Stimulated activated CD4-positive, alpha-beta T cell treated with anti-CD3 and anti-CD28 coated beads, TNF-alpha, amount 100 ng/mL, for 24 hours (primary cell): ENCODE measurements at places on chromosomes 3 and 15.

DNA sequence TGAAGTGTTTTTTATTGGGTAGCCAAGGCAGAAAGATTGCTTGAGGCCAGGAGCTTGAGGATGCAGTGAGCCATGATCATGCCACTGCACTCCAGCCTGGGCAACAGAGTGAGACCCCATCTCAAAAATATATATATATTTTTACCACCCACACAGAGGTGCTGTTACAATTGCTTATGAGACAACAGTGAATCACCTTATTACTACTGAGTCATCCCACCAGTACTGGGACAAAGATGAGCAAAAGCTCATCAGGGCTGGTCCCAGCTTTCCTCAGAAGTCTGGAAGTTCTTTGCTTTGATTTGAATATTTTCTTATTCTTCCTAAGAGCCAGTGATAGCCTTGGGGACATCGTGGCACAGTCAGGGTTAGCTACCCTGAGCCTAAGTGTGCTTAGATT, 207.7 kb downstream of the SOX2 start:
- no peak for DNase-seq

GRCh38 chr3:121748680-121749275, 763 bp downstream of the GOLGB1 start:
- no peak for DNase-seq

DNA sequence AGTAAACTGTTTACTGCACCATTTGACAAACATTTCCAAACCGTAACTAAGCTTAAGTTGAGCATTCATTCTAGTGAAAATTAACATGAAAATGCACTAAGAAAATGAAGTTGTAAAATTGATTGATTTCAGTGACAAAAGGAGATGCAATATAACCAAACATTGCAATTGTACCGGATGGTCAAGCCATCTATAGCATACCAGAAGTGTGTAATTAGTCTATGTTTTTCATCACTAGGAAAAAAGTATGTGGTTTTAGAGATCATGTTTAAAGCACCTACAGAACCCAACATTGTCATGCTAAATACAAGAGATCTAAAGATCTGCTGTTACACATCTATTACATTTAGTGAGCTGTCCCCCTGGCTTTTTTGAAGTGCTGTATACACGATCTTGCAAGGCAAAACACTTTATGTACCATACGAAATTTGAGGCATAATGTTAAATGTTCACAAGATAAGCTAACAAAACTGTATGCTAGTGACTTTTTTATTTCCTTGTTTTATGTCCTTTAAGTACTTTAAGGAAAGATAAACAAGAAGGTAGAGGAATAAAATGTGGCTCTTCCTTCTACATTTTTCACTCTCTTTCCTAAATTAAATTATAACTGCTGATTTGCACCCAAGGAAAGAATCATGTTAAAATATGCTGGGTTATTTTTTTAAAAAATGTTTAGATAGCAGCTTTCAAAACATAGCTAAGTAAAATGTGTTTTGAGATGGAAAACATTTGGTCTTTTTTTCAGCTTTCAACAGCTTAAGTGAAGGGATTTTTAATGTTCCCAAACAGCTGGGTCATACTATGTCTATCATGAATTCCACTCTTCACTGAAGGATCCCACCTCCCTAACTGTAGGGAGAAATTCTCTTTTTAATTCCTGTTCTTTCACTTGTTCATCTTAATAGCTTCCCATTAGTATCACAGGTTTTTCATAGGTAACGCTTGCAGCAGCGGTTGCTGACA, 498.0 kb downstream of the MECOM start:
- DNase-seq: no peak

DNA sequence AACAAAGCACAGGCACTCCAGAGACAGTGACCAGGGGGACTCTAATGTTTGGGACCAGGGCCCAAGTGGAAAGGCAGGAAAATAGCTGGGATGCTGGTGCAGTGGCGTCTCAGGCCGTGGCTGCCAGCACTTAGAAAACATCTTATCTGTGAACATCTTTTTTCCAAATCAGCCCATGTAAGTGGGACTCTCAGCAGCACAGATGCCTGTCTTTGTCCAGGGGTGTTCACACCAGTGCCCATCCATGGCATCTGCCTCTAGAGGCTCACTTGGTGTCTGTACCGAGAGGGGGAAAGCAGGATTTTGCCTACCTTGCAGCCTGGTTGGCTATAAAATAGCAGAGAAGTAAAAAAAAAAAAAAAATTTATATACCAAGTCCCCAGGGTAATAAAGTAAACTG, 26.7 kb downstream of the SLC12A8 start:
- no peak for DNase-seq

DNA sequence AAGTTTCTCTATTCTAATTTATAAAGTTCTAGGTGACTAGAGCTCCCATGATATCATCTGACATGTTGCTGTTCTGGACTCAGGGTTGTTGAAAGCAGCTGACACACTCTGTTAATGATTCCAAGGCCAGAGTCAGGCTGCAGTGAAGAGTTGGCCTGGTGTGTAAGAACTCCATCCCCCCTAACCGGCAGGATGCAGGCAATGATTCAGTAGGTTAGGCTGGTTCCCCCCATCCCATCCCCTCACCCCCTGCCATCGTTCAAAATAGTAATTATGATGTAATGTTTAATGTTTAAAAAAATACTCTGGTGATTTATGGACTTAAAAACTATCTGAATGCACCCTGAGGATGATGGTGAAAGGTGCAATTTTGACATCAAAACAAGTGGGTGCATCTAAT, 4.6 kb upstream of the TRIM71 start:
- DNase-seq: no peak

- DNase-seq: peak; percentile 21
These were observed 244.1 kb downstream of the SLCO3A1 start for GRCh38 chr15:92097474-92098178.

DNA sequence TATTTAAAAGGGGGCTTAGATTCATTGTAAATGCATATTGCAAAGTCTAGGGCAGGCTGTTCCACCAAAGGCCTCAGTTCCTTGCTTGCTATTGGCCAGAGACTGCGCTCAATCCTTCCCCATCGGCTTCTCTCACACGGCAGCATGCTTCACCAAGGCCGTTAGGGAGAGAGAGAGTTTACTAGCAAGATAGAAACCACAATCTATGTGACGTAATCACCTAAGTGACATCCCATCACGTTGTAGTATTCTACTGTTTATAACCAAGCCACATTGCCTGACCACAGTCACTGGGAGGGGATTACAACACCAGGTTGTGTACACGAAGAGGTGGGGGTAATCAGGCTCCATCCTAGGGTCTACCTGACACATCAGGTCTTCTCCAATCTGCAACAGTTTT, 16.0 kb upstream of the NPAP1 start:
- DNase-seq: no peak

DNA sequence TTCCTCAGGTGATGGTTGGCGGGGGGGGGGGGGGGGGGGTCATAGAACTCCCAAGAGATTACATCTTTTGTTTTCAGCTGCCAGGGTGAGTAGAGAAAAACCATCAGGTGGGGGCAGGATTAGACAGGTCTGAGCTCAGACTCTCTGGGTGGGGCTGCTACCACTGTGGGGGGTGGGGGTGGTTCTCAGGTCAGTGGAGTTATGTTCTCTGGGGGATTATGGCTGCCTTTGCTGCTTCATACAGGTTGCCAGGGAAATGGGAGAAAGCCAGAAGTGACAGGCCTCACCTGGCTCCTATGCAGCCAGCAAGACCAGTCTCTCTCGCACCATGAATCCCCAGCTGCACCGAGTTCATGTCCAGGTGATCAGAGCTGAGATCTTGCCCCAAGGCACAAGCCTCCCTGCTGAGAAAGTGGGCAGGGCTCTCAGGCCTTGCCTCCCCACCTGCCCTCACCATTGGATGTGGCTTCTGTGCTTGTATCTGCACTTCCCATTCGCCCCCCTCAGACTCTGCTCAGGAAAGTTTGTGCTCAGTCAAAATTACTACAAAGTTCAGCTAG, 828.1 kb downstream of the MCTP2 start:
- no peak for DNase-seq

GRCh38 chr3:26015752-26016151, 225.9 kb downstream of the OXSM start:
- no peak for DNase-seq

- DNase-seq: no peak
These were observed 810.5 kb upstream of the NECTIN3 start for GRCh38 chr3:110261141-110261540.

DNA sequence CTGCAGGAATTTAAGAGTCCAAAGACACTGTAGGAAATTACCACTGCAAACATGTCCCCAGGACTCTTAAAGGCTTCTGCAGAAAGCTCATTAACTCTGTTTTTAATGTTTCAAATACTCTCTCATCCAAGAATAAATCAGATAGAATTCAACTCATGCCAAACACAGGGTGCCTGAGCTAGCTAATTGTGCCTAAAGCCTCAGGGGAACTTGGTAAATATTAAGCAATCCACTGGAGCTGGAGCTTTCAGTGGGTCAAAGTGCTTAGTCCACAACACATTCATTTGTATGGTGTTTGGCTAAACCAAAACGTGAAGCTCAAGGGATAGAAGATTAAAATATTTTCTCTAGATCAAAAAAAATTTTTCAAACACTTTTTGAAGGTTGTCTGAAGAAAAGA, 131.4 kb downstream of the THRB start:
- DNase-seq: no peak

DNA sequence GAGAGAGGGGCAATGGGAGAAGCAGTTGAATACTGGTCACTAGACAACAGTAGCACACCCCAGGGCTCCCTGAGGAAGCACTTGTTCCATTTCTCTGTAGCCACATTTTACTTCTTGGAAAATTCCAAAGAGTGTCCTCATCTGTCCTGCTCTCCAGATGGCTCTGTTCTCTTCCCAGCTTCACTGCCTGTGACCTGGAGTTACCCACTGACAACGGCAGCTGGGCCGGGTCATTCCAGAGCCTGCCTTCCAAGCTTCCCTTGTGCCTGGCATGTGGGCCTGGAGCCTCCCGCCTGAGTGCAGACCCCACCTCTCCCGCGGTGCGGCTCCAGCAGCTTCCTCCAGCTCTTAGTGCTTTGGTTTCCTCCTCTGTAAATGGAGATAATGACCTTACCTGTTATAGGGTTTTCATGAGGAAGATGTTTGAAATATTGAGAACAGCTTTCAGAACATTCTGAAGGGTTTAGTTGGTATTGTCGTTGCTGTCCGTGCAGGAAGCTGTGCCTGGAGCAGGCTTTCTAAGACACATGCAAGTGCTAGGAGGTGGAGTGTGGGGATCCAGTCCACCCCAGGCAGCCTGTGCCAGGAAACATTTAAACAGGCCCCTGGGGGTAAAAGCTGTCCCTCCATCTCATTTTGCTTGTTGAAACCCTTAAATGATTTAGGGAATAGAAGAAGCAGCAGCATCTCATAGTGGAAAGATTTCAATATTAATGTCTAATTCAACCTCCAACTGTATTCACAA, 24.8 kb downstream of the EFCC1 start:
- no peak for DNase-seq

DNA sequence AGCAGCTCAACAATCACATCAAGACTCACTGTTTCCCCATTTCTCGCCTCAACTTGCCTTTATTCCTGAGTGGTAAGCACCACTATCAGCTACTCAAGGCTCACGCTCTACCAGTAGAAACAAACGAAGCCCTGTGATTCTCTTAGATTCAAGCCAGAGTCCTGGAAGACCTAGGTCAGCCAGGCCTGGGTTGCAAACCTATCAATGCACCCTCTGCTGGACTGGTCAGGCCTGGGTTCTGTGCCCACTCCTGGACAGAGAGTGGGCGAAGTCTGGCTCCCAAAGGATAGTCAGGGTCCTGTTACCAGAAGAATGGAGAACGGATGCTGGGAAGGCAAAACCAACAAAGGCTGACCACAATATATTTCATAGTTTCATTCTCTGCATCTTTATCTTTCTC, 308.4 kb downstream of the SHQ1 start:
- no peak for DNase-seq

DNA sequence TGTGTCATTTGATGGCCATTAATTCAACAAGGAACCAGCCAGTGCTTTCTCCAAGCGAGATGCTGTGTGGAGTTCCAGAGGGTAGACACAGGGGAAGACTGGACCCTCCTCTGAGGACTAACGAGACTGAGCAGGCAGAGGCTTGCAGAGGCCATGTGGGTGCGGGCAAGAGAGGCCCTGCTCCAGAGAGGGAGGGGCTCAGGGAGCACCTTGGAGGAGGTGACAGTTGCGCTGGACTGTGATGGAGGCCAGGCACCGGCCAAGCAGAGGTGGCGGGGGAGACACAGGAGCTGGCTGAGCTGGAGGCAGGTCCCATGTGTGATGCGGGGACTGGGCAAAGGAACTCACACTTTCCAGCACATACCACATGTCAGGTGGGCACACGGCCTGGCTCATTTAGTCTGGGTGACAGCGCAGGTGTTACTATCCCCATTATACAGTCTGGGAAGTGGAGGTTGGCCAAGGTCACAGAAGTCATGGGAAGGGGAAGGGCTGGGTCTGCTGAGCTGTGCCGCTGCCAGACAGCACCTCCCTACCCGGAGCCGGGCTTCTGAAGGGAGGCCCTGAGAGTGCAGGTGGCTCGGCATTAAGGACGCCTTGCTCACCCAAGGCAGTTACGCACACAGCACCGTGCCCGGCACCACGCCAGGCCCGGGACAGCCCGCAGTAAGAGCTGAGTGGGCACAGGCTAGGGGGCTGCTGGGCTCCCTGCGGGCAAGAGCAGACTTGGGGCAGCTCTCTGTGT, 3.7 kb downstream of the MELTF start:
- DNase-seq: no peak

DNA sequence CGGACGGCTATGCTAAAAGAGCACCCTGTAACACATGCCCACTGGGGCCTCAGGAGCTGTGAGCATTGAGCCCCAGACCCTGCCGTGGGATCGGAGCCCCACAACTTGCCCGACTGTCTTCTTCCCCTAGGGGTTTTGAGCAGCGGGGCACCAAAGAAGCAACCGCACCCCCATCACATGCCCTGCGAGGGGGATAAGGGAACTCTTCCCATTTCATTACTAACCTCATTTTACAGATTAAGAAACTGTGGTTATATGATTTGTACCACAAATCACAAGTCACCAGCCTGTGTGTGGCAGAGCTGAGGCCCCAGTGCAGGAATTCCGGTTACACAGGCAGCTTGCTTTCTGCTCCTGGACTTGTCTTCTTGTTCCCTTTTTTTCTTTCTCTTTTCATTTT, 86.2 kb downstream of the CD47 start:
- no peak for DNase-seq

DNA sequence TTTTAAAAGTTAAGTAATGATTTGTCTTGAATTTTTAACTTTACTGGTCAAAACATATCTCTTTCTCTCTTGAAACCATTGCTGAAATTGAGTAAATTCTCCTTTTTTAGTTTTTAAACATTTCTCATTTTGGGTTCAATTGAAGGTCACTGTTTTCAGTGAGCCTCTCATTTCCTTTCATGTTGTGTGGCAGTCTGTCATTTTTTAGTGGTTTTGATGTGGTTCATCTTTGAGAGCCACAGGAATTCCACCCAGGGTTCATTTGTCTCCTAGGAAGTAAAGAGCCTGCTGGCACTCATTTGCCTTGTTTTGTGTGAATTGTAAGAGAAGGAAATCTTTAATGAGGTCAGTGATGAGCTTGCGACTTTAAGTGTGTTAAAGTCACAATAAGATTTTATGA, 10.4 kb downstream of the CLDN11 start:
- DNase-seq: no peak

- no peak for DNase-seq
These were observed 88.2 kb downstream of the GMPS start for GRCh38 chr3:155958676-155959075.

- no peak for DNase-seq
These were observed 24.3 kb upstream of the GP5 start for GRCh38 chr3:194423317-194423716.
